ENCODE measurements at places on chromosomes 6 and 20.

DNA sequence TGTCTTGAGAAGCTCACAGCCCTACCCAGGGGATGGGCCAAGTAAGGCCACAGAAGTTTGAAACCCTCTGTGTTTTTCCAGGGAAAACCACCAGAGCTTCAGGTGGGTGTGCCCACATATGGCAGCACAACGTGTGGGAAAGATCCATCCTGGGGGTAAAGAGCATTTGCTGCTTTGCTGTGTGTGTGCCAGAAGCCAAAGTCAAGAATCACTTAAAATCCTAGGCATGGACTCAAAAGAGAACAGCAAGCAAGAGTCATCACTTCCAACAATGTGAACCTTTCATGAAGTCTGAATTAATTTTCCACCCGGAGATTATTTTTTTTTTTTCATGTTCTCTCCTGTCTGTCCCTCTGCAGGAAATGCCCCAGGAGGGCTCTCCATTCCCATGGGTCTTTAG lies 308.2 kb upstream of the SGK1 start:
- DNase-seq: peak; percentile 38

DNA sequence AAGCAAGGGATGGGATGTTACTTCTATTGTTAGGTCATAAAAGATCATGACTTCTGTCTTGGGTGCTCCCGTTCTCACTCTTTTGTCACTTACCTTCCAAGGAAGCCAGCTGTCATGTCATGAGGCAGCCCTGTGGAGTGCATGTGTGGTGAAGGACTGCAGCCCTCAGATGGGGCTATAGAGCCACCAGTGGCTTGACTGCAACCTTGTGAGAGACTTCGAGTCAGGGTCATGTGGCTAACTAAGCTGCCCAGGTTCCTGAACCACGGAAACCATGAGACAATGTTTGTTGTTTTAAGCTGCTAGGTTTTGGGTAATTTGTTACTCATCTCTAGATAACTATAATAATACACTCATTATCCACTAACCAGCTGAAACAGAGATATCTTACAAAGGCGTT lies 477.1 kb downstream of the BTBD3 start:
- no peak for DNase-seq

DNA sequence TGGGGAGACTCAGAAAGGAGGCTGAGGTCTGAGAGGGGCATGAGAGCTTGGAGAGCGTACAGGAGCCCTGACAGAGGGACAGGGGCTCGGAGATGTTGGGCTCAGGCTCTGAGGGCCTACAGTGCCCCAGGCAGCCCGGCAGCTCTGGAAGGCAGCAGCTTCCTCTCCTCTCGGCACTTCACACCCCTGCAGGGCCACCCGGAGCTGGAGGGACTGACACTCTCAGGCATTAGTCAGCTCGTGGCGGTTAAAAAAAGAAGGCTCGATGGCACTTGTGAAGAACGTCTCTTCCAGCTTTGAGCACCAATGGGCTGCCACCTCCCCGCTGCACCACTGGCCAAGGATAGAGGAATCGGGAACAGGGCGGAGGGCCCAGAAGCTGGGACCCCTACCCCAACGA lies 62.6 kb upstream of the SIRPA start:
- no peak for DNase-seq

DNA sequence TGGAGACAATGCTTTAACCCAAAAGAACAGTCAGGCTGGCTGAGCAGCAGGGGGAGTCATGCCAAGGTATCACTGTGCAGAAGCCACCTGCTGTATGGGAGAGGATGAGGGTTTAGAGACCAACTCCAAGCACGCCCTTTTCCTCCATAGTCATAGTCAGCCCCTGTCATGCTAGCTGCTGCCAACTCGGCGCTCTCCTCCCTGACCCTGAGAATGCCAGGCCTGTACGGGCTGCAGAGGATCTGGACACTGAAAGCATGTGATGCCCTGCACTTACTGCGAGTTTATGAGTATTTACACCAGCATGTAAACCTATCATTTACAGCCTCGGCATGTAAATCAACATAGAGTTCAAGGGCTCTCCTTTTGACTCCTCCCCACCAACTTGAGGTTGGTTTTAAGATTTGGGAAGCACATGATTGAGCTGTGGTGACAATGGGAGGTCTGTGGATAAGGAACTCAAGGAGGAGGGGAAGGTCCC lies 11.7 kb upstream of the SCUBE3 start:
- no peak for DNase-seq

GRCh38 chr6:89494131-89494793 lies 61.3 kb downstream of the ANKRD6 start:
- DNase-seq: no peak

Measured in fibroblast of upper back skin (primary cell).